ENCODE measurements at places on chromosomes 5 and 9.

DNA sequence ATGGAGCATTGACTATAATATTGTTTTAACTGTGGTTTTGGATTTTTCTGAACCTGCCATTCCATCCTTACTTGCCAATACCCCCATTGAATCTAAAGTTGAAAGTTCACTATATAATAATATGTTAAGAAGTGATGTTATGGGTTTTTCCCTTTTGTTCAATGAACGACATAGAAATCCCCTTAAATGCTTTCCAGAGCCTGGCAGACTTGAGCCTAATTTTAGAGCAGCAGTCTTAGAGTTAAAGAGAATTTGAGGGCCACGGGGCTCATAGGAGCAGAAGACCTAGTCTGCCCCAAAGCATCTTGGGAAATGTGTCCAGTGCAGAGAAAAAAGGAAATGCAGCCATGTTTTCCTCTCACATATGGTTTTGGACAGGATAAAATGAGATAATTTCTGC is 146.1 kb upstream of the SLC44A1 start:
- DNase-seq, result no peak

GRCh38 chr5:79512049-79512448 is 1.9 kb downstream of the HOMER1 start:
- no peak for DNase-seq

GRCh38 chr9:132241840-132242620 is 80.2 kb downstream of the NTNG2 start:
- DNase-seq, result peak; percentile 65

DNA sequence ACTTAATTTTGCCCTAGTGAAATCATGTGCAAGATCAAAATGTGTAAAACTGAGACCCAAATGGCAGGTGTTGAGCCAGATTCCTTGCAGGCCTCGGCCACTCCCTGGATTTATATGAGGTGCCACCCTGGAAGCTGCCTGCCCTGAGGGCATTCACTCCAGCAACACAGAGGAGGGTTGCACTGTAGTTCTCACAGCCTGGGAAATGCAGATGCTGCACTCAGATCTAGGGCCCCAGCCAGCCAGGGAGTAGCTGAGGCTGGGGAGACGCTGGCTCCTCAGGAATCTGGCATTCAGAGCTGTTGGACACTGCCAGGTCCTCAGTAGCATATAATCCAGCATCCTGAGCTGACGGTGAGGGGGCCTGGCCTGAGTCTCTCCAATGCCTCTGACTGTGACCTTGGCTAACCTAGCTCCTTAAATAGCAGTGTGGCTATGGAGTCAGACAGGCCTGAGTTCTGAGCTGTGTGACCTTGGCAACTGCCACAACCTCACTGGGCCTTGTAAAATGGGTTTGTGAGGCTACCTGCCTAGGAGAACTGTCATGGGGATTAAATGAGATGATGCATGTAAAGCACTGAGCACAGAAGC is 8.7 kb downstream of the KCNMB1 start:
- no peak for DNase-seq

GRCh38 chr5:66958980-66959641 is 237.5 kb downstream of the CD180 start:
- DNase-seq, result no peak

DNA sequence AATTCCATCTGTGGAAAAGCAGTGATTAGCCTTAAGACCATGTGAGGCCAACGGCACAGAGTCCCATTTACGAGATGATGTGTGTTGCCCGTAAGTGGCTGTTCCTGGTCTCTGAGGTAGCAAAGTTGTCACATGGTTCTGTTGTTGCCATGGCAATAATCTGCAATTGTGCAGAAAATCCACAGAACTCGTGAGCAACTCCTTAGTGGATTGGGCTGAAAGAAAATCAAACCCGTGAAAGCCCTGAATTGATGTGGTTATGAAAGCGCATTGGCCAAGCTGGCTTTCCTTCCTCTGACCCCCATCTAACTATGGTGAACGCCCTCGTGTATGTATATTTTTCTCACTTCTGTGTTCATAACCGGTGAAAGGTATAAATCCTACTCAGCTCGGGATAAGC is 614.7 kb downstream of the EBF1 start:
- no peak for DNase-seq
